GM23248 (cell line): ENCODE measurements at places on chromosomes 7 and 10.

DNA sequence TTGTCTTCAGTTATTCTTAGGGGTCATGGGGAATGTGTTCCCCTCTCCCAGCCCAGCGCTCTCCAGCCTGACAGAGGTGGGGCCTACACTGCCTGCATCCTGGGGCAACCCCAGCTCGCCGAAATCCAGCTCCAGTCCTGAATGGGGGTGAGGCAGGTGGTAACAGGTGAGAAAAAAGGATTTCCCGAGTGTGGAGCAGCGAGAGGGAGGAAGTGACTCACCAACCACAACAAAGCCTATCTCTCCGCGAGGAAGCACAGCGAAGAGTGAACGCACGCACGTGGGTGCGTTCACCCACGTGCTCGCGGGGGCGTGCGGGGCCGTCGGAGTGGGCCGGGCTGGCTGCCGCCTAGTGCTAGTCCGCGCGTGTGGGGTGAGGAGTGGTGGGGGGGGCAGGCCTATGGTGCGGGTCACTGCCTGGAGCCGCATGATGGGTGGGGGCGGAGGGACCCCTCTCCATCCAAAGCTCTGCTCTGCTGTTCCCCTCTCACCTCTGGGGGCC lies 855 bp upstream of the PALD1 start:
- peak; percentile 35 for DNase-seq

DNA sequence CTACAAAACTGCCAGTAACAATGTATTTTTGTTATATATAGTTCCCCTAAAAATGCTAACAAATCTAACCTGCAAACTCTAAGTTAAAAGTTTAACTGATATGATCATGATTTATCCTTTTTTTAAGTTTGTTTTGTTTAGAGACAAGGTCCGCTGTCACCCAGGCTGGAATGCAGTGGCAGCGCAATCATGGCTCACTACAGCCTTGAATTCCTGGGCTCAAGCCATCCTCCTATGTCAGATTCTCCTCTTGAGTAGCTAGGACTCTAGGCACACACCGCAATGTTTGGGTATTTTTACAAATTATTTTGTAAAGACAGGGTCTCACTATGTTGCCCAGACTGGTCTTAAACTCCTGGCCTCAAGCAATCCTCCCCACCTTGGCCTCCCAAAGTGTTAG lies 46.6 kb downstream of the ORC5 start:
- DNase-seq, result no peak

GRCh38 chr7:133703547-133703946 lies 423.6 kb upstream of the LRGUK start:
- DNase-seq, result peak; percentile 89

- no peak for DNase-seq
Measured at GRCh38 chr10:128704716-128705115, 578.5 kb upstream of the MKI67 start.

- DNase-seq, result no peak
Measured at GRCh38 chr7:45084336-45084735, 4.4 kb downstream of the NACAD start.

DNA sequence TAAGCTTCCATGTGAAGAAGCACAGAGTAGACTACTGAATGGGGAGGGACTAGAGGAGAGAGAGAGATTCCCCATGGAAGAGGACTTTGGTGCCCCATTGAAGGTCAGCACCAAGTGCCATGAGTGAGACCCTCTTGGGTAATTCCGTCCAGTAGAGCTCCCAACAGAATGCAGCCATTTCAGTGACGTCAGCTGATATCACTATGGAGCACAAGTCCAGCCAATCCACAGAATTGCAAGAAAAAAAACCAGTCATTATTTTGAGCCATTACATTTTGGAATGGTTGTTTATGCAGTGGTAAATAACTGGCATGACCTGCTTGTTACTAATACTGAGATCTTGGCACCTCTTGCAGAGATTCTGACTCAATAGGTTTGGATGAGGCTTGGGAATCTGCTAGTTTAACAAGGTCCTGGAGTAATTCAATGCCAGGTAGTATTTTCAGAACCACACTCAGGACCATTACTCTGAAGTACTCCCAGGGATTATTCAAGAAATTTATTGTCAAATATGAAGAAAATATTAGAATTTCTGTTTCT lies 52.6 kb upstream of the SP8 start:
- peak; percentile 2 for DNase-seq
